ENCODE measurements at places on chromosomes 6 and 20. TPM values are rescaled to one million over a fixed set of nuclear protein-coding genes. Genes with fewer than 3 reads are reported as not detected.

GRCh38 chr6:136037242-136037875, 185.9 kb downstream of the PDE7B start:
- H3K36me3 ChIP-seq = no peaks in the 10 kb centered on the region
- H3K4me3 ChIP-seq = no peak overlapping the region
- no peaks in the 10 kb centered on the region for H3K27me3 ChIP-seq
- H3K4me1 ChIP-seq = peaks cover 24% of the 10 kb centered on the region
- no peak for DNase-seq

GRCh38 chr6:112466373-112467151, 119.4 kb downstream of the RFPL4B start:
- no peaks in the 10 kb centered on the region for H3K36me3 ChIP-seq
- H3K4me1 ChIP-seq = peaks cover 9% of the 10 kb centered on the region
- no peaks in the 10 kb centered on the region for H3K27me3 ChIP-seq
- no peak for DNase-seq

GRCh38 chr6:155693573-155694418, 238.2 kb upstream of the NOX3 start:
- peak; percentile 34 for DNase-seq
- H3K4me1 ChIP-seq = peaks cover 14% of the 10 kb centered on the region
- no peak overlapping the region for H3K4me3 ChIP-seq
- H3K36me3 ChIP-seq = no peaks in the 10 kb centered on the region
- H3K27me3 ChIP-seq = no peaks in the 10 kb centered on the region

The TRIM31 gene
- 5.0 TPM for polyA plus RNA-seq

DNA sequence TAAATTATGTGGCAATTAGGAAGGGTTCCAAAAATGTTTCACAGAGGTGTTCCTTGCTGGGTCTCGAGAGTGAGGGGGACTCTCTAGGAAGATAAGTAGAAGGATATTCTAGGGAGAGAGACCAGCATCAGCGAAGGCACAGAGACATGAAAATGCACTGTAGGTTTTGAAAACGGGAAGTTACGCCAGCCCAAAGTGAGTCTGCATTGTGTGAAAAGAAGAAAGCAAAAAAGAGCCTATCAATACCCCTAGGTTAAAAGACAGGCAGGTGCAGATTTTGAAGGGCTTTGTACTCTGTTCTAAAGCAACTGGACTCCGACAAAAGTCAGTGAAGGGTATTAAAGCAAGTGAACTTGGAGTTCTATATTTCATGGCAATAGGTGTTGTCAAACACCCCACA, 25.7 kb upstream of the MRAP2 start:
- DNase-seq = no peak
- no peaks in the 10 kb centered on the region for H3K36me3 ChIP-seq
- no peak overlapping the region for H3K27ac ChIP-seq
- no peaks in the 10 kb centered on the region for H3K4me1 ChIP-seq

DNA sequence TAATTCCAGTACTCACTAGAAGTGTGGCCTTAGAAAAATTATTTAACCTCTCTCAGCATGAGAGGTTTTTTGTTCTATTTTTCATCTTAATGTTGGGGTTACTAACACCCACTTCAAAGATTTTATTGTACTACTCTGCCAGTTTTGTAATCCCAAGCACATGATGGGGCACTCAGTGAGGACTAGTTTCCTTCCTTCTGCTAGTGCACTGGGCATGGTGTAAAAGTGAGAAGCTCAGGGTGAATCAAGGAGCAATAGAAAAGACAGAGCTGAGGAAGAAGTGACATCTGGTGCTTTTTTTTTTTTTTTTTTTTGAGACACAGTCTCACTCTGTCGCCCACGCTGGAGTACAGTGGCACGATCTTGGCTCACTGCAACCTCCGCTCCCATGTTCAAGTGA, 439.4 kb upstream of the ARID1B start:
- DNase-seq = no peak
- H3K27me3 ChIP-seq = no peaks in the 10 kb centered on the region
- no peaks in the 10 kb centered on the region for H3K4me1 ChIP-seq
- no peak overlapping the region for H3K4me3 ChIP-seq
- no peaks in the 10 kb centered on the region for H3K36me3 ChIP-seq
- H3K27ac ChIP-seq = no peak overlapping the region

DNA sequence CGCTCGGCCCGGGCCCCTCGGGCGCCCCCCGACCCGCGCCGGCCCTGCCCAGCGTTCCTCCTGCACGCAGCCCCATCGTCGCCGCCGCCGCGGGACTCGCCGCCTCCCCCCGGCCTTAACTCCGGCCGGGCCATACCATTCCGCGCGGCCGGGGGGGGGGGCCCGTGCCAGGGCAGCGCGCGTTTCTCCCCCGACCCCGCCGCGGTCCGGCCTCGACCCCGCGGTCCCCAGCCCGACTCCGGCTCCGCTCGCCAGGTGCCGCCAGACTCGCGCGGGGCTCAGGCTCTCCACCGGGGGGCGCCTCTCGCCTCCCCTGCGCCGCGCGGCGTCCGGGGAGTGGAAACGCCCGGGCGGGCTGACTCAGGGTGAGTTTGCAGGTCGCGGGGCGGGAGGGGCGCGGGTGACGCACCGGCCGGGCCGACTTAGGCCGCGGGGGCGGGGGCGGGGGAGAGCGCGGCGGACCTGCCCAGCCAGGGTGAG, at the start of gene SRXN1:
SRXN1 (minus strand) TSS at position 91 of the 480 bp plus-strand sequence; CDS start at position 76, 15 bp downstream.
- peak within 1 kb of the TSS; percentile 88 for H3K27ac ChIP-seq
- H3K36me3 ChIP-seq = no peaks in the 10 kb centered on the region
- H3K4me1 ChIP-seq = peaks cover 10% of the 10 kb centered on the region
- peak within 1 kb of the TSS; percentile 63 for H3K4me3 ChIP-seq

The LST1 gene
- polyA plus RNA-seq = 2.4 TPM

DNA sequence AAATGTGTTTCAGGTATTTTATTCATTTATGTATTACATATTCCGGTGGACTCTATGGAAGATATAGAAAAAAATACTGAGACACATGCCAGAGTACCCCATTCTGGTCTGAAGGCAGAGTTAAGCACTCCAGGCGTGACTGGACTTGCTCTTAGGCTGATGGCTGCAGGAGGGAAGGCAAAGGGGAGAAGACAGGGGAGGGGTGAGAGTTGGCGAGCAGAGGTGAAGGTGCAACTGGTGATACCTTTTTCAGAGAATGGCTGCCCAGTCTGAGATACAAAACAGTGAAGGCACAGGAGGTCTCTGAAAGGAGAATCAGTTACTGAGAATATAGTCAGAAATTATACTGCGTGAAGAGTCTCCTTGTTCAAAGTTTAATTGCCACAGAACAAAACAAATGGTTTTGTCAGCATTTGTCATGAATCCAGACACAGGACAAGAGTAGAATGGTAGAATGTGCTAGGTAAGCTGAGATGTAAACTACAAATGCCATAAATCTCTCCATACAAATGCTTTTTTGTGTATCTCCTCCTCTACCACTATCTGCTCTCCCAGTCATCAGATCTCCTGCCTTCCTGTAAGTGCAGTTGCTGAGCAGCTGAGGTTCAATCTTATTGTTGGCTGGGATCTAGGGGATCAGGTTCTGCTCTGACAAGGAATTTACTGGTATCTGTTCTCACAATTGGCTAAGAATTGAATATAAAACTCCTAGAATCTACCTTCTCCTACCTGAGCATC, 104.2 kb upstream of the DST start:
- H3K36me3 ChIP-seq = no peaks in the 10 kb centered on the region
- peak overlapping the region; percentile 47 for H3K27ac ChIP-seq
- H3K4me1 ChIP-seq = peaks cover 26% of the 10 kb centered on the region

The MAP3K7 gene
- 21.5 TPM for polyA plus RNA-seq

The PRND gene
- polyA plus RNA-seq = 0.34 TPM

The PCSK2 gene
- 2.0 TPM for polyA plus RNA-seq

GRCh38 chr6:116409756-116410155, 39.0 kb downstream of the DSE start:
- H3K4me1 ChIP-seq = peaks cover 16% of the 10 kb centered on the region
- H3K36me3 ChIP-seq = no peaks in the 10 kb centered on the region
- no peaks in the 10 kb centered on the region for H3K27me3 ChIP-seq
- H3K4me3 ChIP-seq = no peak overlapping the region
- no peak for DNase-seq
- no peak overlapping the region for H3K27ac ChIP-seq

- H3K27ac ChIP-seq = no peak overlapping the region
- no peak for DNase-seq
- peaks cover 3% of the 10 kb centered on the region for H3K4me1 ChIP-seq
- H3K4me3 ChIP-seq = no peak overlapping the region
- no peaks in the 10 kb centered on the region for H3K27me3 ChIP-seq
These were observed 159.1 kb upstream of the TOP1 start for GRCh38 chr20:40869218-40870147.

DNA sequence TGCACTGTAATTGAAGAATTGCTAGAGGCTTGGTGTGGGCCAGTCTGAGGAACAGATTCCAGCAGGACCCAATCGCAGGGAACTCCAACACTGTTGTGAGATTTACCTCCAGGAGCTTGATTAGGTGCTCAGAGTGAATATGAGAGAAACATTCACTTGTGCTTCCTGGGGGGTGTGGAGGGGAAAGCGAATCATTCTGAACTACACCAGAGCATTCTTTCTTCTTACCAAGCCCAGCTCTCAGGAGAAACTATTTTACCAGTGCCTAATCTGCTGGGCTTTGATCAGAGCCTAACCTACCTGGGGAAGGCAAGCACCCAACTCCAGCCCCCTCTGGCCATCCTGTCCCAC, 7.4 kb upstream of the SIRPB1 start:
- H3K27ac ChIP-seq = no peak overlapping the region
- no peaks in the 10 kb centered on the region for H3K4me1 ChIP-seq
- H3K27me3 ChIP-seq = no peaks in the 10 kb centered on the region
- peak; percentile 2 for DNase-seq
- no peaks in the 10 kb centered on the region for H3K36me3 ChIP-seq
- H3K4me3 ChIP-seq = no peak overlapping the region

The CDSN gene
- polyA plus RNA-seq = not detected

- no peaks in the 10 kb centered on the region for H3K36me3 ChIP-seq
- no peak for DNase-seq
- H3K4me1 ChIP-seq = no peaks in the 10 kb centered on the region
- no peak overlapping the region for H3K4me3 ChIP-seq
- peak overlapping the region; percentile 49 for H3K27ac ChIP-seq
These were observed 25.3 kb upstream of the CCND3 start for GRCh38 chr6:41966961-41967311.

DNA sequence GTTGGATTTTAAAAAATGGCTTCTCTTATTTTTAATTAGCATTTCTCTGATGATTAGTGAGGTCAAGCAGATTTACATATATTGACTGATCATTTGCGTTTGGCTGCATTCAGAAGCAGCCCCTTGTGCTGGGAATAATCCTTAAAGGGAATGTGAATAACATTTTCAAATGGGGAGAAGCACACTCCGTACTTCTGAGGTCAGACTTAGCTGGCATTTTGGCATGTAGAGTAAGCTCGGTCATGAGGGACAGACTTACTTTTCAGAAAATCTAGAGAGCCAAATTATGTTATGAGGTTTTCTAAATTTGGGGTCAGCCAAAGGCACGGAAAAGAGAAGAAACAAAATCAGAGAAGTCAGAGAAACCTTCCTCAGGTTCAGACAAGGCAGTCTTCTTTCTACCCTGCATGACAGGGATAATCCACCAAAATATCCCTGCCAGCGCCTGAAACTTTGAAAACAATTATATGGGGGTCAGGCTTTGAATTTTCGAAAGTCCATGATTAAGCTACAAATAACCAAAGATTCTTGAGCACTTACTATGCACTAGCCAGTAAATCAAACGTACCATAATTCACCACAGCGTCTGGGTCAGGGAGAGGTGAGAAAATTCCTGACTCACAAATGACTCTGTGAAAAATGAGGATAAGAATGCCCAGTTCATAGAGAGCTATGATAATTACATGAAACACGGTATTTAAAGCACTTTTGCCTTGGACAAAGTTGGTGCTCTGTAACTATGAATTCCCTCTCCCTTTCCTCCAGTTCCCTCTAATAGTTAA, 44.9 kb downstream of the ADAT2 start:
- no peak overlapping the region for H3K27ac ChIP-seq
- no peak overlapping the region for H3K4me3 ChIP-seq
- H3K4me1 ChIP-seq = peaks cover 9% of the 10 kb centered on the region
- no peaks in the 10 kb centered on the region for H3K27me3 ChIP-seq
- no peaks in the 10 kb centered on the region for H3K36me3 ChIP-seq

GRCh38 chr6:133136177-133136880, 104.8 kb upstream of the EYA4 start:
- no peak for DNase-seq
- peaks cover 3% of the 10 kb centered on the region for H3K4me1 ChIP-seq
- no peak overlapping the region for H3K27ac ChIP-seq
- H3K4me3 ChIP-seq = no peak overlapping the region

DNA sequence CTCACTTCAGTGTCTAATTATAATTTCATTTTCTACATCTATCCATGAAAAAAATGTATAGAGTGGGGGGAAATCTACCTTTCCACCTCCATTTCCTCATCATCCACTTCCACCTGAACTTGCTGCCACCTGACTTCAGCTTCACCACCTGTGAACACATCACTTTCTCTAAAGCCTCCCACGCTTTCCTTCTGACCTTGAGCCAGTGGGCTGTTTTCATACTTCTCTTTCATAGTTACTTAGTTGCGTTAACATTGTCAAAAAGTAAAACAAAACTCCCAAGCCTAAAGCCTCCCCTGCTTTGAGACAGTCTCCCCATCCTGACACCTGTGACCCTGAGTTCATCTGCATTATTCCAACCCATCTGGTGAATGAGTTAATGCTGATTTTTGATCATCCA, 47.3 kb downstream of the KLHL31 start:
- no peak for DNase-seq
- no peak overlapping the region for H3K27ac ChIP-seq
- H3K36me3 ChIP-seq = no peaks in the 10 kb centered on the region
- H3K4me1 ChIP-seq = no peaks in the 10 kb centered on the region

- H3K27me3 ChIP-seq = no peaks in the 10 kb centered on the region
- no peaks in the 10 kb centered on the region for H3K36me3 ChIP-seq
These were observed 37.3 kb downstream of the ADGRG6 start for GRCh38 chr6:142339113-142339512.

DNA sequence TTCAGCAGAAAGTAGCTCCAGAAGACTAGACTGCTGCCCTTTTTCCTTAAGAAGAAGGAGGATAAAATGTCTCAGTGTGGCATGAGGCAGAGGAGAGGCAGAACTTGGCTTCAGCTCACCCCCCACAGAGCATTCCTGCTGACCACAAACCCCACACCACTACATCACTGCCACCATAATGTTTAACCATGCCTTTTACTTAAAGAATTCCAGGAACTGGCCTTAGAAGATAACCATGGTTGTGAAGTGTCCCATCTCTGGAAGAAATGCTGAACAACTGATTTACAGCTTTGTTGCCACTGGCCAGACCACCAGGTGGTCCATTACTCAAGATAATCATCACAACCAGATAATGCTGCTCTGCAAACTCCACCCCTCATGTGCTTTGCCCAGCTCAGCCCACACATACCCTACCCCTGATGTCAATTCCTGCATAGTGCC, 154.1 kb downstream of the CD24 start:
- H3K36me3 ChIP-seq = no peaks in the 10 kb centered on the region
- no peak overlapping the region for H3K4me3 ChIP-seq
- H3K27me3 ChIP-seq = no peaks in the 10 kb centered on the region
- peaks cover 14% of the 10 kb centered on the region for H3K4me1 ChIP-seq
- peak overlapping the region; percentile 1 for H3K27ac ChIP-seq

The CDH22 gene
- 0.15 TPM for polyA plus RNA-seq

GRCh38 chr20:2749343-2749950, 51.0 kb downstream of the CPXM1 start:
- no peak for DNase-seq
- no peak overlapping the region for H3K27ac ChIP-seq
- peaks cover 60% of the 10 kb centered on the region for H3K27me3 ChIP-seq
- H3K4me1 ChIP-seq = peaks cover 25% of the 10 kb centered on the region

The COX4I2 gene
- polyA plus RNA-seq = 3.3 TPM

Data from hepatocyte (in vitro differentiated cells).